ENCODE measurements at places on chromosomes 7 and 10. TPM values are rescaled to one million over a fixed set of nuclear protein-coding genes. Genes with fewer than 3 reads are reported as not detected.

DNA sequence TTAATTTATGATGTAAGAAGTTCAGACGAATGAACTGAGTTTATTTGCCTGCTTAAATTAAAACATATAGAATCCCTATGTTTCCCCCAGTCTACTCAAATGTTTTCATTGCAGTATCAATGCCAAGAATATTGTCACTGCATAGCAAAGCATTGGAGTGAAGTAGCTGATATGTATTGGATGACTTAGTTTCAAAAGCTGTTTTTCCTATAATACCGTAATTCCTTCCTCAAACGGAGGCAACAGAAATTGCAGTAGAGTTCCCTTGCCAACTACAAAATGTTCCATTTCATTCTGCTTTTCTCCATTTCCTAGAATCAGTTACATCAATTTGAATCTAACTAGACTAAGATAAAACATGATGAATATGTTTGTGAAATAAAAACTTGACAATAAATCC, 174.1 kb downstream of the CNTNAP2 start:
- H3K36me3 ChIP-seq: no peaks in the 10 kb centered on the region
- DNase-seq: no peak
- H3K27ac ChIP-seq: no peak overlapping the region
- H3K4me1 ChIP-seq: no peaks in the 10 kb centered on the region
- H3K27me3 ChIP-seq: no peaks in the 10 kb centered on the region

DNA sequence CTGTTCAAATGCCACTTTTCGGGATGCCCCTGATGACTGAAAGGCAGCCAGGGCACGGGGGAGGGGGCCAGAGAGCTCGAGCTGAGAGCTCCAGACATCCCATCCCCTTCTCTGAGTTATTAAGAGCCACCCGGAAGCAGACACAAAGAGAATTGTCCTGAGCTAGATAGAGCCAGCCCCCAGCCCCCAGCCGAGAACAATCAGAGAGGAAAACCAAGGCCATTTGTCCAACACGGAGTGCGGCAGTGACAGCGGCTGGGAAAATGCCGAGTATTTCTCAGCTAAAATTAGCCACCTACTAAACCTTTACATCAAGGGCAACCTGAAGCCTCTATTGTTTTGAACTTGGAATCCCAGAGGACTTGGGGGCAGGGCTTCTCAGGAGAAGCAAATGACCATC, 51.0 kb downstream of the UNC5B start:
- H3K4me3 ChIP-seq: no peak overlapping the region
- DNase-seq: no peak
- peaks cover 4% of the 10 kb centered on the region for H3K4me1 ChIP-seq
- no peak overlapping the region for H3K27ac ChIP-seq
- H3K27me3 ChIP-seq: no peaks in the 10 kb centered on the region

DNA sequence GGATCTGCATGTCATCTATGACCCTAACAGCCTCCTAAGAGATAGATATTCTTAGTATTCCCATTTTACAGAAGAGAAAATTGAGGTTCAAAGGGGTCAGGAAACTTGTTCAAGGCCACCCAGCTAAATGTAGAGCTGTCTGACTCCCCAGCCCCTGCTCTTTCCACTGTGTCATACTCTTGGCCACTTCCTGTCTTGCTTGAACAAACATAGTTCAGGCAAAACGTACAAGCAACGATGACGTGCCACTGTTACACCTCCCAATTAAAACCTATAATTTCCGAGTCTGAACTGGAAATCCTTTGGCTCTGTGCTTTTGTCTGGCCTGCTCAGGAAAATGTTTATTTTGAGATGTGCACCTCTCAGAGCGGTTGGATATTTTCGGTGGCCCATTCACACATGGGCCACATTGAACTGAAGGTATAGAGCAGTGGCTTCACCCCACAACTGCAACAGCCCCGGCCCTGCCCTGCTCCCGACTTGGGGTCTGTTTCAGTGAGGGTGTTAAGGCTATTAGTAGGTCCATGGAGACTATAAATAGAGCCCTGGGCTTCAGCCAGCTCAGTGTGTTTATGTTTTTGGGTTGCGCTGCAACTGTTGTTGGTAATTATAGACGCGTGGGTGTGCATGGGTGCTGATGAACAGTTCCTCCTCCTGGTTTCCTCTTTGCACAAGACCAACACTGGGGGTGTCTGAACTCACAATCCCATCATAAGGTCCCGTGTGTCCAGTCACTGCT, 172.3 kb upstream of the ADO start:
- H3K36me3 ChIP-seq: no peaks in the 10 kb centered on the region
- no peak overlapping the region for H3K27ac ChIP-seq
- H3K4me1 ChIP-seq: peaks cover 6% of the 10 kb centered on the region
- H3K27me3 ChIP-seq: no peaks in the 10 kb centered on the region
- no peak overlapping the region for H3K4me3 ChIP-seq

Gene AGMO
- not detected for total RNA-seq

- no peak overlapping the region for H3K27ac ChIP-seq
- no peaks in the 10 kb centered on the region for H3K4me1 ChIP-seq
- no peaks in the 10 kb centered on the region for H3K36me3 ChIP-seq
- H3K4me3 ChIP-seq: no peak overlapping the region
- DNase-seq: no peak
- H3K27me3 ChIP-seq: no peaks in the 10 kb centered on the region
These were observed 20.3 kb upstream of the SAMD8 start for GRCh38 chr10:75091146-75091545.

Gene NYAP1
- 4.0 TPM for total RNA-seq

GRCh38 chr10:112792487-112793201, 157.4 kb upstream of the TCF7L2 start:
- H3K27me3 ChIP-seq: no peaks in the 10 kb centered on the region
- H3K4me1 ChIP-seq: peaks cover 28% of the 10 kb centered on the region
- no peak overlapping the region for H3K4me3 ChIP-seq
- peak overlapping the region; percentile 75 for H3K27ac ChIP-seq

DNA sequence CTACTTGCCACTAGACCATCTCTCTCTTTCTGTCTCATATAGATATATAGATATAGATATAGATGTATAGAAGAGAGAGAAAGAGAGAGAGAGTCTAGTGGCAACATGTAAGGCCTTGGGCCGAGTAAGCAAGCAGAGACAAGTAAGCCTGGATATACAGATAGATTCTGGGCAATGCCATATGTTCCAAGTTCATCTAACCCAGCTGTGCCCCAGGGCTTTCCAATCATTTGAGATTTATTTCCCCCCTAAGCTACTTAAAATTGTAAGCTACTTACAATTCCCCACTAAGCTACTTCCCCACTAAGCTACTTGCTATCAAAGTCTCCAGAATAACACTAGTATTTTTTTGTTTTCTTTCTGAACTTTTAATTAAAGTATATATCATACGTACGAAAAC, 1094.1 kb downstream of the DNAJB9 start:
- no peaks in the 10 kb centered on the region for H3K4me1 ChIP-seq
- no peaks in the 10 kb centered on the region for H3K27me3 ChIP-seq
- DNase-seq: no peak
- no peaks in the 10 kb centered on the region for H3K36me3 ChIP-seq
- H3K27ac ChIP-seq: no peak overlapping the region

GRCh38 chr10:83585686-83586085, 553.6 kb upstream of the GHITM start:
- no peaks in the 10 kb centered on the region for H3K27me3 ChIP-seq
- DNase-seq: no peak
- no peak overlapping the region for H3K4me3 ChIP-seq
- no peaks in the 10 kb centered on the region for H3K4me1 ChIP-seq
- H3K27ac ChIP-seq: no peak overlapping the region

Gene NCF1
- total RNA-seq: not detected

GRCh38 chr10:112945811-112946210, 4.2 kb upstream of the TCF7L2 start:
- H3K27me3 ChIP-seq: no peaks in the 10 kb centered on the region
- H3K4me1 ChIP-seq: peaks cover 12% of the 10 kb centered on the region
- H3K27ac ChIP-seq: no peak overlapping the region
- no peak overlapping the region for H3K4me3 ChIP-seq

Gene GRID1
- 2.3 TPM for total RNA-seq

Gene H2BK1
- total RNA-seq: not detected

GRCh38 chr10:56920601-56921261, 559.7 kb upstream of the ZWINT start:
- no peaks in the 10 kb centered on the region for H3K36me3 ChIP-seq
- no peak overlapping the region for H3K27ac ChIP-seq
- DNase-seq: no peak
- H3K4me1 ChIP-seq: no peaks in the 10 kb centered on the region
- no peaks in the 10 kb centered on the region for H3K27me3 ChIP-seq
- H3K4me3 ChIP-seq: no peak overlapping the region

Gene SPDYE8
- total RNA-seq: not detected

- DNase-seq: no peak
- no peaks in the 10 kb centered on the region for H3K4me1 ChIP-seq
- H3K36me3 ChIP-seq: no peaks in the 10 kb centered on the region
- H3K27ac ChIP-seq: no peak overlapping the region
These were observed 296.1 kb upstream of the FZD8 start for GRCh38 chr10:35938160-35938559.

- peak overlapping the region; percentile 95 for H3K4me3 ChIP-seq
- H3K36me3 ChIP-seq: no peaks in the 10 kb centered on the region
- peaks cover 11% of the 10 kb centered on the region for H3K4me1 ChIP-seq
- H3K27ac ChIP-seq: peak overlapping the region; percentile 96
These were observed 861 bp downstream of the NRBF2 start for GRCh38 chr10:63133821-63134557.

DNA sequence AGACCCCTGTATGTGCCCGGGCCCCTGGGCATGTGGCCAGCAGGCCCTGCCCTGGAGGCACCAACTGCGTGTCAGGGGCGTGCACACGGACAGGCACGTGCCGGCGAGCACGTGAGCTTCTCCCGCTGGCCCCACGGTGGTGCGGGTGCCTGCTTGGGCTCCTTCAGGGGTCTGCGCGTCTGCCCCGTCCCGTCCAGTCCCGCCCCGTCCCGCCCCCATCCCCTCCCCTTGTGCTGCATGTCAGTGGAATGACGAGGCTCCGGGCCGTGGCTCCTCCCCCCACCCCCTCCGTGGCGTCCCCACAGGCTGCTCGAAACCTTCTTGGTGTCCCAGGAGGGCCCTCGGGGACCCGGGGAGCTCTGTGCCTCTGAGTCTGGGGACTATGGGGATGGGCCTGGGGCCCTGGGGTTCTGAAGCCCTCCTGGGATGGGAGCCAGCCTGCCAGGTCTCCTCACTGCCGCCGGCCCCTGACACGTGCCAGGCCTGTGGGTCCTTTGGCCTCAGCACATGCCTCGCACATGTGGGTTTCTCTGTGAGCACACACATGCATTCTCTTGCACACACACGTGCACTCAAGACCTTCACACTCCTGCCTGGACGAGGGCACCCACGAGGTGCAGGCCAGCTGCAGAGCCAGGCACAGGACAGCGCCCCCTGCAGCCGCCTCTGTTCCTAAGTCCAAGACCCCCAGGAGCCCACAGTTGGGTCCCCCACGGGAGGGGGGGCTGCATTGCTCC, 27.5 kb upstream of the AMZ1 start:
- peaks cover 23% of the 10 kb centered on the region for H3K4me1 ChIP-seq
- H3K27me3 ChIP-seq: no peaks in the 10 kb centered on the region
- no peak overlapping the region for H3K4me3 ChIP-seq
- no peak overlapping the region for H3K27ac ChIP-seq

DNA sequence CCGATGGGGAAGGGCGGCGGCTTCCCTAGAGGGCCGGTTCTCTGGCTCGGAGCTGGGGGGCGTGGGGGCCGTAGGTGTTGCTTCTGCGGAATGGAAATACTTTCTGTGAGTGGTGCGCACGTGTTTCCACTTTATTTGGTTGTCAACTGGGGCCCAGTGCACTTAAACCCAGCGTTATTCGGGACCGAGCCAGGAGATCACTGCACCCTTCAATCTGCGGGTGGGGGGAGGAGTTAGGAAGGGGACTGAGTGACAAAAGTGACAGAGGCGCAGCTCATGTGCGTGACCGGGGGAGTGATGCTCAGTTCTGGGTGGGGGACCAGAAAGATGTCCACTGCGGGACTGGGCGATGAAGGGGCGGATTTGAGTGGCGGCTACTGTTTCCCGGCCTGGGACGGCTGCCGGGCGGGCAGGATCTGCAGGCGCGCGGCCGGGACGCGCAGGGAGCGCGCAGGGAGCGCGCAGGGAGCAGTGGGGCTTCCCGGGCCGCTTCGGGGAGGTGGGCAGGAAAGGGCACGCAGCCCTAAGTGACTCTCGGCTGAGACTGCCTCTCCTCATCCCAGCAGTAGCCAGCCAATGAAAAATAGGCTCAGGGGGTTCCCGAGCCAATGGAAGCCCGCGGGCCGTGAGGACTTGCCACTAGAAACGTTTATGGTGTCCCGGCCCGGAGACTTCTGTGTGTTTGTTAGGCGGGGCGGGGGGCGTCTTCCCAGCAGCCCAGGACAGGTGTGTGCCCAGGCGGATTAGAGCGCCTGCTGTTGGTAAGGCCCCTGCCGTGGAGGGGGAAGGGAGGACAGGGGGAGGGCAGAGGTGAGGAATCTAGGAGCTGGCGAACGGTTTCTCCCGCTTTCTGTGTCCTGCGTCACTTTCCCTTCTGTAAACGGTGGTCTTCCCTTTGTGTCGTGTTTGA, 54.3 kb upstream of the KDM7A start:
- H3K4me3 ChIP-seq: peak overlapping the region; percentile 52
- no peaks in the 10 kb centered on the region for H3K4me1 ChIP-seq
- H3K36me3 ChIP-seq: no peaks in the 10 kb centered on the region
- no peak for DNase-seq
- H3K27ac ChIP-seq: no peak overlapping the region

Gene TRIM24
- total RNA-seq: 28.4 TPM

DNA sequence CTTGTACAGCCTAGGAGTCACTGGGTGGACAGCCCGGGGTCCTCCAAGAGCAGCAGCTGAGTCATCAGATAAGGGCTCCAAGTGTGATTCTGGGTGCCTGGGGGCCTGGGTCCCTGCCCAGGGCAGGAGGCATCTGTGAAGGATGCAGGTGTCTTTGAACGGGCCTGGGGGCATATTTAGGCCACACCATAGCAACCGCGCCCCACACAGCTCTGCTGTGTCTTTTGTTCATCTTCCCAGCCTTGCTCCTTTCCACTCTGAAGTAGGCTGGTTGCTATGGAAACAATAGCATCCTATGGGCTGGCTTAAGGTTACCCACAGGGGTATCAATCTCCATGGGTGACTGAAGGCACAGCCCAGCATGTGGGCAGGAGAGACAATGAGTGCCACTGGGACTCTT, 324.7 kb downstream of the TCERG1L start:
- H3K36me3 ChIP-seq: no peaks in the 10 kb centered on the region
- DNase-seq: no peak
- H3K4me1 ChIP-seq: no peaks in the 10 kb centered on the region
- H3K27me3 ChIP-seq: peaks cover 4% of the 10 kb centered on the region

DNA sequence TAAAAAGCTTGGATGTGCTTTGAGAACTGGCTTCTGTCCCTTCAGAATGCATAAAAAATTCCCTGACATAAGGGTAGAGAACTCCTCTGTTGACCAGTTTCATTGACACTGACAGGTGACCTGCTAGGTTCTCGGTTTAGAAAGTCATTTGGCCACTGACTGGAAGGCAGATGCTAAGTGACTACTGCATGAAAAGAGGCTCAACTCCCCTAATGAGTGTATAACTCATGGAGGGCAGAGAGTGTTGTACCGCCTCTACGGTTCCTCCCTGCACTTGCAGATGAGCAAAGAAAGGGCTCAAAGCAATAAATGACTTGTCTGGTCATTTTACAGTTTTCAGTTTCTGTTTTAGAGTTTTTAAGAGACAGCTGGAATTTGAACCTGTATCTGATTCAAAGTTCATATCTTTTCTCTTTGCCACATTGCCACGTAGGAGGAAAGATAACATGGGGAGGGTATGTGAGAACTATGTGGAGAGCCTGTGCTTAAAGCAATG, 2.9 kb upstream of the FGL2 start:
- no peak for DNase-seq
- H3K27me3 ChIP-seq: peaks cover 2% of the 10 kb centered on the region
- no peaks in the 10 kb centered on the region for H3K36me3 ChIP-seq
- H3K4me1 ChIP-seq: no peaks in the 10 kb centered on the region

- no peak overlapping the region for H3K27ac ChIP-seq
- no peak for DNase-seq
- H3K27me3 ChIP-seq: peaks cover 35% of the 10 kb centered on the region
- no peak overlapping the region for H3K4me3 ChIP-seq
- H3K4me1 ChIP-seq: 0 out of 2 replicates have a peak, but pooled peaks cover 4% of the 10 kb centered on the region
These were observed 269.7 kb upstream of the NFE2L3 start for GRCh38 chr7:25882151-25882773.
